ENCODE measurements at places on chromosomes 6 and 20.

DNA sequence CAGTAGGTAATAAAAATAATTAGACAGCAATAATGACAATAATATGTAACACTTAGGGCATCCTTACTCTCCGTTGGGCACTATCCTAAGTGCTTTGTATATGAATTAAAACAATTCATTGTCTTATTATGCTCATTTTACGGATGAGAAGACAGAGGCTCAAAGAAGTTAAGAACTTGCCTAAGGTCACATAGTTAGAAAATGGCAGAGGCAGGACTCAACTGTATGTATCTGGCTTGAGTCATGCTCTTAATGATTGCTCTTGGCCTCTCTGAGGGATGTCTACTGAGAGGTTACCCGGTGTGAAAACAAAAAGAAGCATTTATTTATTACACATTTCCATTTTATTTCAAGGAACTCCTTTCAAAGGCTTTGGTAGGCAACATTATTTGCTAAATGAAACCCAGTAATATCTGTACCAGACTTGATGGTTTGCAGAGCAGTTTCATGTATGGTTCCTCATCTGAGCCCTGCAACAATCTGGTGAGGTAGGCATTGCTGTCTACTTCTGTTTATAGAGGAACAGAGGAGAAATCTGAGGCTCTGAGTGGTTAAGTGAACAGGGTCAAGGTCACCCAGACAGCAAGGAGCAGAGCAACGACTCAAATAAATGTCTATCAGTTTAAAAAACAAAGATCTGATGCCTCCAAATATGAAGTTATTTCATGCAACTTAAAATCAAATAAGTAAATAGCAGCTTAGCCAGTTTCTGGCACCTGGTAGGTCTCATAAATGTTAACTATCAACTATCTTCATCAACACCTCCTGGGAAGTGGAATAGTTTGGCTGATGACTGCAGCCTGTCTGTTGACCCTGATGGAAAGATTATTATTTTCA, 4.2 kb upstream of the PARD6B start:
- DNase-seq: no peak

GRCh38 chr20:41475503-41475902, 108.9 kb upstream of the EMILIN3 start:
- no peak for DNase-seq

DNA sequence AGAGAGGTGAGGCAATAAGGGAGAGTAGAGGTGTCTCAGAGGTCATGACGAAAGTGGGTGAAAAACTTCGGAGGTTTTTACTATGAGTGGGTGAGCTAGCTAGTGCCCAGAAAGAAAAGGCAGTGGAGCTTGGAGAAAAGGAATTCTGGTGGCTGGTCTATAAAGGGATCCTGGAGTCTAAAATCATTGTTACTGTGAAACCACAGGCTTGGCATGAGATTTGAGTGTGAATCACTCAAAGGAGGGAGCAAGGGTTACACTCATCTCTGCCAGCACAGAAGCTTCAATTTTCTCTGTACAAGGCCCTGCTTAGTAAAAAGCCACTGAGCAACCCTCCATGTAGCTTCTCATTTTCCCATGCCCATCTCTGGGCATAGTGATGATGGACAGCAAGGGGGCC, 47.5 kb downstream of the CD83 start:
- no peak for DNase-seq

DNA sequence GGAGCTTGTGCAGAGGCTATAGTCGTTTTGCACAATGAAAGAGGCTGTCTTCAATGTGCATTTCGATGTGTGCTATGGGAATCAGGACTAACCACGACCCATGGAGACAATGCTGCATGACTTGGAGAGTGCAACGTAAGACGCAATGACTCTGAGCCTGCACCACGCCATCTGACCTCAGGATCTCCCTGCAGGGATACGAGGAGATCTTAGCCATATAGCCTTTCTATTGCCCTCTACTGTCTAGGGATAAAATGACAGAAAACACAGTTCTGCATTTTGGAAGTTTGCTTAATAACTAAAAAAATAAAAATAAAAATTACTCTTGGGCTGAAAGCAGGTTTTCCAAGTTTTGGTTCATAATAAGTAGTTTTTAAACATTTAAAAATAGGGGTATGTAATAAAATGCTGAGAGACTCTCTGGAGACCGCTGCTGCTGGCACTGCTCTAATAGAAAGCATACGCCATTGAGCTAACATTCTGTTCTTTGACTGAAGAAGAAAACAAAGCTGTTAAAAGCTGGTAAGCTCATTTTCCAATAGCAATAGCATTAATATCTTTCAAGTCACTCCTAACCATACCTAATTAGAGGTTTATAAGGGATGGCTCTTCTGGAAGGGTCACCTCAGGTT, 87.2 kb downstream of the PDE7B start:
- DNase-seq: no peak

GRCh38 chr20:47999166-47999565, 213.9 kb upstream of the SULF2 start:
- no peak for DNase-seq

- DNase-seq: no peak
Observed at GRCh38 chr20:7971536-7972280, 31.4 kb upstream of the HAO1 start.

DNA sequence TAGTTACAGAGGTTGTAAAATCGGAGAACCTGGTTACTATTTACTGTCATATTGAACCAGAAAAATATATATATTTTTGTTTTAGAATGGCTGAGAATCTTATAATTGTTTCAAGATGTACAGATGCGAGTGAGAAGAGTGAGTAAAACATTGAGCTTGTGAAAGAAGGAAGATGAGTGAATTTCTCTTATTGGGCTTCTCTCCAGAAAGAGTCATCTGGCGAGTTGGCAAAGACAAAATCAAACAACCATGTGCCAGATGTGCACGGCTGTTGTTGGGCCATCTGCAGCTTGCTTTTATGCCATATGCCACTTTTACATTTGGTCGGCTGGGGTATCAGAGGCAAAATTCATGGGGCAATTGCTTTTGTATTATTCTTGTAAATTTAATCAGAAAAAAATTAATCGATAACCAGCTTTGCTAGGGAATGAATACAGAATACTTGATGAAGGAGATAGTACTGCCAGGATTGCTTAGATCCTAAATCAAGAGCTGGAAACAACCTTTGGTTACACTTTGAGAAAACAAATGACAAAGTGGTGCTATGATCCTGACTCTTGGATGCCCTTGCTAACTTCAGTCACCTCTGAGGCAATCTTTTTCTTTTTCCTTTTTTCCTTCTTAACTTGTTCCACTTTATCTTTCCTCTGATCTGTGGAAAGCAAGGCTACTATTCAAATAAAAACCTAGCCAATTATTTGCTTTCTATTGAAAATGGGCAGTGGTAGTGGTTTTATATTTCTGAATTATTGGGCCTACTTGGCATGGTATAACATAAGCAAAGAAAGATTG, 97.1 kb upstream of the GRIK2 start:
- DNase-seq: no peak

DNA sequence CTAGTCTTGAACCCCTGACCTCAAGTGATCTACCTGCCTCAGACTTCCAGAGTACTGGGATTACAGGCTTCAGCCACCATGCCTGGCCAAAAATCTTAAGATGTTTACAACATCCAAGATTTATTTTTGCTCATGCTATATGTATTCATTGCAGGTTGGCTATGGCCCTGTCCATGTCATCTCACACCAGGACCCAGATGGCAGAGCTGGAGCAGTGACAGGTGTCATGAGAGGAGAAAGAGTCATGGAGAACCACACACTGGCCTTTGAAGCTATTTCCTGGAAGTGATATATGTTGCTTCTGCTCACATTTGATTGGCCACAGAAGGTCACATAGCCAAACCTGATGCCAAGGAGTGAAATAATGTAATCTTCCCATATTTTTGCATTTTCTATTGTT, 13.8 kb upstream of the DDR1 start:
- DNase-seq: no peak

DNA sequence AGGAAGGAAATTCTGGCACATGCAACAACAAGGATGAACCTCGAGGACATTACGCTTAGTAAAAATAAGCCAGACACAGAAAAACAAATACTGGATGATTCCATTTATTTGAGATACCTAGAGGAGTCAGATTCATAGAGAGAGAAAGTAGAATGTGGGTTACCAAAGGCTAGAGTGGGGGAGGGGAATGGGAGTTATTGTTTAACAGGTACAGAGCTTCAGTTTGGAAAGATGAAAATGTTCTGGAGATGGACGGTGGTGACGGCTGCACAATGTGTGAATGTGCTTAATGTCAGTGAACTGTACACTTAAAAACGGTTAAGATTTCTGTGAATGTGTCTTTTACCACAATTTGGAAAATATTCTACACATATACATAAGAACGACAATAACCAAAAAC, 33.9 kb upstream of the DSP start:
- no peak for DNase-seq

DNA sequence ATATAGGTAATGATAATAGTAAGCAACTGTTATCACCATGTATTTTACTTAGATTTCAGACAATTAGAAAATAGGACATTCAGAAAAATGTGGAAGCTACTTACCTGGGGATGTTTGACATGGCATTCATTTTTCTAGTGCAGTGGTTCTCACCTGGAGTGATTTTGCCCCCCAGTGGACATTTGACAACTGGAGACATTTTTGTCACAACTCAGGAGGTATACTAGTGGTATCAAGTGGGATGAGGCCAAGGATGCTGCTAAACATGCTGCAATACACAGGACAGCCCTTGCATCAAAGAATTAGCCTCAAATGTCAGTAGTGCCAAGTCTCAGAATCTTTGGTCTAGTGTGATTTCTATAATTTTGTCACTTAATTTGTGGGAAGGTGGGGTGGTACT, 36.1 kb downstream of the NUS1 start:
- no peak for DNase-seq

DNA sequence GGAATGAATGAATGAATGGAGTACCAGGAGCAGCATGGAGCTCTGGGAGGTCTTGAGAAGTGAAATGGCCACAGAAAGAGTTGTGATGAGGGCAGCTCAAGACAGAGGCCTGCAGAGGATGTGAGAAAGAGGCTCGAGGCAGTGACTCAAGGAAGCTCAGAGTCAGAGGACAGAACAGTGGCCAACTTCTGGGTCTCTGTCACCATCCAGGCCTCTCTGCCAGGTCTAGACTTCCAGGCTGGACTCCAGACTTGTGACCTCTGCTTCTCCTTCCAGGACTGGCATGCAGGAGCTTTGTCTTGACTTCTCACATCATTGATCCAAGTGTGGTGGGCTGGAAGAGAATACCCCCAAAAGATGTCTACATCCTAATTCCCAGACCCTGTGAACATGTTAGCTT, 119.8 kb downstream of the TOX2 start:
- DNase-seq: no peak

GRCh38 chr6:52106994-52107393, 19.6 kb upstream of the PKHD1 start:
- DNase-seq: no peak

GRCh38 chr20:7601431-7601830, 338.8 kb downstream of the HAO1 start:
- DNase-seq: no peak

- DNase-seq: no peak
Observed at GRCh38 chr6:54315656-54316055, 7.4 kb downstream of the TINAG start.

GRCh38 chr6:1890071-1890470, 280.4 kb downstream of the FOXC1 start:
- DNase-seq: no peak

DNA sequence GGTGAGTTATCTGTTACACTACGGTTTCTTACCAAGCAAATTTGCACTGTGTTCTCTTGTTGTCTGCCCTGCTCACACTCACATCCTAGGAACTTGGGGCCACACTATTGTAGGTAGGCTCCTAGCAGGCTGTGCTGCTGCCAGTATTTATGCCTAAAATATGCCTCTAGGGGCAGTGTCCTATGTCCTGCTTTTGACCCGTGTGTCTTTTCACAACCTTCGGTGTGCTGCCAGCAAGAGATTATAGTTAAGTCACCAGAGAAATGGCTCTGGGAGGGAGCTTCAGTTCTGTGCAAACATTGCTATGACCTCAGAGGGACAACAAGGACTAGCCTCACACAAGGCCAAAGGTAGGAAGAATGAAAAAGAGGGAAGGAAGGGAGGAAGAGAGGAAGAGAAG, 8.9 kb upstream of the TAAR5 start:
- DNase-seq: no peak

- no peak for DNase-seq
Observed at GRCh38 chr6:6033858-6034257, 27.1 kb upstream of the NRN1 start.

GRCh38 chr6:21327326-21328112, 266.0 kb upstream of the SOX4 start:
- no peak for DNase-seq

- no peak for DNase-seq
Observed at GRCh38 chr6:27091661-27092315, 155.7 kb upstream of the PRSS16 start.

- DNase-seq: no peak
Observed at GRCh38 chr6:44782892-44783291, 395.4 kb downstream of the CDC5L start.

DNA sequence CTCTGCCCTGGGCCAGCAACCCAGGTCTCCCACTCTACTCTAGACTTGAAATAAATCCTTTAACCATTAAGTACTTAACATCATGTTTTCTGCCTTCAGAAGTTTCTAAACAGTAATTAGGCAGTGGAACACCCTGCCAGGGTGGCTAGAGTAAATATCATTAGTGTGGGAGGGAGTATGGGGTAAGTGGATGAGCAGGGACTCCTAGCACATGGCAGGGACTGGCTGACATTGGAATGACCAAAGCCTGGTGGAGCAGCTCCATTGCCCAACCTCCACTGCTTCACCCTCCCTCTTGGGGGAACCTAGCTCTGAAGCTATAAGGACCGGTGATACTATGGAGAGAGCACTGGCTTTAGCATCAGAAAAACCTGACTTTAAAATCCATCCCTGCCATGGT, 167.1 kb downstream of the MAFB start:
- no peak for DNase-seq

DNA sequence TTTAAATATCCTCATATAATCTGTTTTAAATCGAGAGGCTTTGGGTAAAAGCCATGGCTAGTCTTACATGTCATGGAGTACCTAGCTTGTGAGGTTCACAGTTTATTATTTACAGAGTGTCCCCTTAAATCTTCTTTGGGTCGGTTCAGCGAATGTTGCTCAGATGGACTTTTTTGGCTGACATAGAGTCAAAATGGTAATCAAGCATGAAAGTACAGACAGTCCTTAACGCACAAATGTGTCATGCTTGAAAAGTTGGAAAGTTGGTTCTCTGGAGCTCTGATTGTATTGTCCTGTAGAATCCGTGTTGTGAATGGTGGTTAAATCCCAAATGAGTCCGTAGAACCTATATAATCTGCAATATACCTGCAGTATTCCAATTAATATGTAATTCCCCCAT, 22.0 kb downstream of the PTPN1 start:
- DNase-seq: no peak

GRCh38 chr20:10110151-10110550, 75.4 kb downstream of the ANKEF1 start:
- DNase-seq: no peak

- no peak for DNase-seq
Observed at GRCh38 chr6:105035299-105035698, 78.4 kb downstream of the LIN28B start.

GRCh38 chr6:160269771-160270170, 11.2 kb upstream of the SLC22A2 start:
- DNase-seq: no peak

GRCh38 chr20:16514140-16514539, 59.1 kb downstream of the KIF16B start:
- no peak for DNase-seq

All from stimulated activated CD8-positive, alpha-beta memory T cell treated with anti-CD3 and anti-CD28 coated beads, Interleukin-4, amount 100 ng/mL, for 1 hour (primary cell).